ENCODE measurements at places on chromosomes 6 and 20.

DNA sequence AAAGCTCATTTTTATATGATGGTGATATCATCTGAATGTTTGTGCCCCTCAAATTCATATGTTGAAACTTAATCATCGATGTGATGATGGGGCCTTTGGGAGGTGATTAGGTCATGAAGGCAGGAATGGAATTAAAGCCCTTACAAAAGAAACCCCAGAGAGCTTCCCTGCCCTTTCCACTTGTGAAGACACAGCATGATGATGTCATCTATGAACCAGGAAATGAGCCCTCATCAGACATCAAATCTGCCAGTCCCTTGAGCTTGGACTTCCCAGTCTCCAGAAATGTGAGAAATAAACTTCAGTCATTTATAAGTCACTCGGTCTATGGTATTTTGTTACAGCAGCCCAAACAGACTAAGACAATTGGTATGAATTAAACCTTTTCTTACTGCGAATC lies 153.1 kb downstream of the MYB start:
- no peak for DNase-seq

DNA sequence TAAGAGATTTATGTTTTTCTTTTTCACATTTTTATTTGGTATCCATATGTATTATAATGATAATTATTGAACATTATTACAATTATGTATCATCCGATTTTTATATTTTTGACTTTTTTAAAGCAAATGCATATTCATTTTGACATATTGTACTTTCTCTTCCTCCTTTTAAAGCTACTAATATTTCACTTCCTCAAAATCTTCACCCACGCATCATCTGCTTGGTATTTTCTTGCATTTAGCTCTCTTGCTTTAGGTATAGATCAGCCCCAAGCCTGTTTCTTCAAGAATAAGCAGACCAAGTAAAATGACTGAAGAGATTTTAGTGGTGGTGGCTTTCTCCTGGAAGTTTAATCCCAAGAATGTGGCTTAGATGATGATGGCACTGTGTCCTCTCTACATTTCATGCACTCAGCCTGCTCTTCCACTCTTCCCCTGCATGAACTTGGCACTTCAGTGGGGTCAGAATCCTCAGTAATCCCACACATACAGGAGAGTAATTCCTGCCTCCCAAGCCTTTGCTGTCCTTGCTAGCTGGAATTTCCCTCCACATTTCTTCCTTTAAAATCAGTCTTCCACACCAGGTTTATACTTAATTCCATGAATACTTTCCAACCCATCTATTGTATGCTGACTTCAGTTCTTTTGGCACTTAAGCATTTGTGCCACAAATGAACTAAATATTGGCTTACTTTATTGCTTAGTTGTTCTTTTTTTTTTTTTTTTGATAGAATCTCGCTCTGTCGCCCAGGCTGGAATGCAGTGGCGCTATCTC lies 8.2 kb downstream of the NCOA7 start:
- no peak for DNase-seq

- DNase-seq, result peak; percentile 8
Measured at GRCh38 chr6:99606656-99607415, at the start of gene PRDM13. TSS of gene PRDM13 (plus strand) at chr6:99606833. CDS start at chr6:99607035, 202 bp downstream.

- DNase-seq, result no peak
Measured at GRCh38 chr6:149852180-149852579, 12.0 kb downstream of the LRP11 start.

- DNase-seq, result no peak
Measured at GRCh38 chr6:13334953-13335352, 6.6 kb upstream of the TBC1D7 start.

DNA sequence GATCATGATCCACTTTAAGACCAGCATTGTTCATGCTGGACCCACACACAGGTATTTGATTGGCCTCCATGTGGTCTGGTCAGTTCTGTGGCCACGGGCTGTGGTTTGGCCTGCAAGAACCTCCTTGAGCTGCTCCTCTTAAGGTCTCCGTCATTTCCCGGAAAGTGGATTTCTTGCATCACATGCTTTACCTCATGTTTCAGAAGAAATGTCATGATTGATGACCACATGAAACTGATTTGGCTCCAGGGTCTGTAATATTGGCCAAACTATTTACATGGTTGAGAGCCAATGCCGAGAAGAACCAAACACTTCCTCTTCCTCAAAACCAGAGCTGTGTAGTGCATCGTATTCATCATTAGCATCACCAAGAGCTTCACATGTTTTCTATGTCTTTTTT lies 13.2 kb upstream of the RSPH3 start:
- DNase-seq, result no peak

DNA sequence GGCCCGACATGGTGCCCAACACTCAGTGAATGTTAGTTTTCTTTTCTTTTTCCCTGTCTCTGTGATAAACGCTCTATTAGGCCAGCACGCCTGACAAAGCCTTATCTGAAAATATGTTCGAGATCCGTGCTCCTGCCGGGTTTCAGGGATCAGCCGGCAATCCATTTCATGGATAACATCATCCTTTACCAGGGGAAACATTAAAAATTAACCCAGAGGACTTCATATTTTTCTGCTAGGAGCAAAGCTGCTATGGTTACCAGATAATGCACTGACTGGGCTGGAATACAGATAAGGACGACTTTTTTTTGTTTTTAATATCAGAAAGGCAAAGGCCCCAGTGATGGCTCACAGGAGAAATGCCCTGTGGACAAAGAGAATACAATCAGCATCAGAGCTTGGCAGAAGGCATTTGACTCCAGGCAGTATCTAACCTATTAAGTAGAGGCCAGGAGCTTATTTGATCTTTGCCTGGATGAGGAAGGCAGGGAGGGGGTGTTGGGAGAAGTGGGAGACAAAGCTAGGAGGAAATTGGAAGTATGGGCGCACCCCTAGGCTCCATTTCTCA lies 482.0 kb upstream of the CHD6 start:
- no peak for DNase-seq

GRCh38 chr20:58985656-58986055 lies 4.6 kb downstream of the NELFCD start:
- no peak for DNase-seq

- DNase-seq, result no peak
Measured at GRCh38 chr6:3181105-3181504, 23.8 kb upstream of the TUBB2A start.

- no peak for DNase-seq
Measured at GRCh38 chr6:158774717-158775449, 44.3 kb downstream of the EZR start.

GRCh38 chr20:51259455-51259854 lies 236.5 kb upstream of the KCNG1 start:
- DNase-seq, result peak; percentile 10

Measured in NCI-H1105 treated with DMSO at 0.1 percent for 48 hours (cell line).